ENCODE measurements at places on chromosomes 16 and 17.

DNA sequence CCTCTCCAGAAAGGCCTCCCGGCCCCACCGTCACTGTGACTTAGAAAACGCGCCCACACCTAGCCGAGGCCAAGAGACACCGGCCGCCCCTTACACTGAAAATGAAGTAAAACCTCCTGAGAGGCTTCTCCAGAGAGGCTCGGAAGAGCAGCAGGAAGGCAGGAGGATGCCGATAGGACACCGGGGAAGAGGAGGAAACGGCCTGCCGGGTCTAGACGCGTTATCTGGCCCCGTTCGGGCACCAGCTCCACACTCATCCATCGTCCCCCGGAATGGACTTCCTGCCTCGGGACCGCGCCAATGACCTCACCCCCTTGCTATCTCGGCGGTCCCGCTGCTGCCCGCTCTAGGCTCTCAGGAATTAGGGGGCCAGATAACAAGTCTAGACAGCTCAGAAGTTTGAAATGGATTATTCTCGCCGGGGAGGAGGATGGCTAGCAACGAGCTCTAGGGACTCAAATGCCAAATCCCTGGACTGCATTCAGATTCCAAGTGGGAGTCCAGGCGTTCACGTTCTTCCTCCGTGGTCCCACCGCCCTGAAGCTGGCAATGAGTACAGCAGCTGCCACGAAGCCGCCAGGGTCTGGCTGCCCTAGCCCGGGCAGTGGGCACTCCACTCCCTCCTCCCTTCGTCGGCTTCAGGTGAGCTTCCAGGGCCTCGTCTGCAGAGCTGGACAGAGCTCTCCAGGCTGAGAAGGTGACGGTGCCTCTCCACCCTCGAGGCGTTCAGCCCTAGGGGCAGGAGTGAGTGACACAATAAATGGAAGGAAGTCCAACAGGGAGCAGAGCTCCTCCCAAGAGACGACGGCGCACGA is 350.9 kb downstream of the FOXL1 start:
- DNase-seq, result peak; percentile 43

GRCh38 chr17:42683407-42684034 is 1.2 kb downstream of the CNTNAP1 start:
- DNase-seq, result peak; percentile 67

DNA sequence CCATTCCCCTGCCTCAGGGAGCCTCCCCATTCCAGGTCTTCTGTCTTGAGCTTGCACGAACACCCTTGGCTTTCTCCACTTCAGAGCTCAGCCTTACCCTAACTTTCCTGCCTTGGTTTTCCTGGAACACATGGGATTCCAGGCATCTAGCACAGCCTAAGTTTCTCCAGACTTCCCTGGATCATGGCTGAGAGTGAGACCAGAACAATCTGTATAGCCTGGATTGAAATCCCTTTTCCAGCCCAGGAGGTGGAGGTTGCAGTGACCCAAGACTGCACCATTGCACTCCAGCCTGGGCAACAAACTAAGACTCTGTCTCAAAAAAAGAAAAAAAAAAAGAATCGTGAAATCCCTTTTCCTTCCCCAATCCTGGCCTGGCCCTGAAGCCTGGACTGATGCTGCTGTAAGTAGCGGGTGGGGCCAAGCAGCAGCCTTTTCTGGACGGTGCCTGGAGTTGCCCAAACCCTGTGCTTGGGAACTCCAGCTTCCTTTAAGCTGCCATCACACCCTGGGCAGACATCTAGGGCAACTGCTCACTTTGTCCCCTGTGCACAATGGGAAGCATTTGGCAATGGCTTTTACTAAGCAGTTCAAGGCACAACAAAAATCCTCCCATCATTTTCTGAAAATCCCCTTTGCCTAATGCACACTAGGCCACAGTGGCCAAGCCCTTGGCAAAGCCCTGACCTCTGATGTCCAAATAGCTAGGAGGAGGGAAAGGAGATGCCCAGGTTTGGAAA is 12.0 kb upstream of the SLC16A5 start:
- DNase-seq, result no peak

GRCh38 chr17:78484271-78485246 is 92.6 kb downstream of the DNAH17 start:
- peak; percentile 84 for DNase-seq

GRCh38 chr17:16814439-16814838 is 124.4 kb downstream of the CCDC144A start:
- no peak for DNase-seq

DNA sequence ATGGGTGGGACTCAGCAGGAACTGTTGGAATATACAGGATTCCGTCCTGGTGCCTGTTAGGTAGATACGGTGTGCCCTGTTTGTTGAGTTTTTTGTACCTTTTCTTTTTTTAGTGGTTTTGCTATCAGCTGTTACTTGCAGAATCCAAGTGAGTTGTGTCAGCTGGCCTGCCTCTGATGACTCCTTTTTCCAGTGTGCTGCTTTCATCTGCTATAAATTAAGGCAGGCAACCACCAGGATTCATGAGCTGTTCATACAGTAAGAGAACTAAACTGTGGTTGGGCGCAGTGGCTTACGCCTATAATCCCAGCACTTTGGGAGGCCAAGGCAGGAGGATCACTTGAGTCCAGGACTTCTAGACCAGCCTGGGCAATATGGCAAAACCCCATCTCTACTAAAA is 79.9 kb downstream of the WNT3 start:
- no peak for DNase-seq

DNA sequence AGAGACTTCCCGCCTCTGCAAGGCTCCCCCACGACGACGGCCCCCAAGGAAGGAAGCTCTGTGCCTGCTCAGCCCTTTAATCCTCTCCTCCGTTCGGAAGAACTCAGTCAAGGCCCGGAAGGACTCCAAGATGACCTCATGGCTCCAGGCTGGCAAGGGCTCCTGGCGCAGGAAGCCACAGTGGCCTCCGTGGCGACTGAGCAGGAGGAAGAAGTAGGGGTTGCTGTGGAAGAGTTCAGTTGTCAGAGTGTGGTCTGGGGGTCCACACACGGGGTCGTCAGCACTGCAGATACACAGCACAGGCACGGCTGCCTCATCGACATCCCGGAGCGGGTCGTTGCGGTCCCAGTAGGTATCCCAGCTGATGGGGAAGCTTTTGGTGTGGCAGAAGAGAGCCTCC is 4.2 kb downstream of the ABHD15 start:
- DNase-seq, result no peak

- DNase-seq, result no peak
Observed at GRCh38 chr16:23876256-23876896, 40.6 kb downstream of the PRKCB start.

DNA sequence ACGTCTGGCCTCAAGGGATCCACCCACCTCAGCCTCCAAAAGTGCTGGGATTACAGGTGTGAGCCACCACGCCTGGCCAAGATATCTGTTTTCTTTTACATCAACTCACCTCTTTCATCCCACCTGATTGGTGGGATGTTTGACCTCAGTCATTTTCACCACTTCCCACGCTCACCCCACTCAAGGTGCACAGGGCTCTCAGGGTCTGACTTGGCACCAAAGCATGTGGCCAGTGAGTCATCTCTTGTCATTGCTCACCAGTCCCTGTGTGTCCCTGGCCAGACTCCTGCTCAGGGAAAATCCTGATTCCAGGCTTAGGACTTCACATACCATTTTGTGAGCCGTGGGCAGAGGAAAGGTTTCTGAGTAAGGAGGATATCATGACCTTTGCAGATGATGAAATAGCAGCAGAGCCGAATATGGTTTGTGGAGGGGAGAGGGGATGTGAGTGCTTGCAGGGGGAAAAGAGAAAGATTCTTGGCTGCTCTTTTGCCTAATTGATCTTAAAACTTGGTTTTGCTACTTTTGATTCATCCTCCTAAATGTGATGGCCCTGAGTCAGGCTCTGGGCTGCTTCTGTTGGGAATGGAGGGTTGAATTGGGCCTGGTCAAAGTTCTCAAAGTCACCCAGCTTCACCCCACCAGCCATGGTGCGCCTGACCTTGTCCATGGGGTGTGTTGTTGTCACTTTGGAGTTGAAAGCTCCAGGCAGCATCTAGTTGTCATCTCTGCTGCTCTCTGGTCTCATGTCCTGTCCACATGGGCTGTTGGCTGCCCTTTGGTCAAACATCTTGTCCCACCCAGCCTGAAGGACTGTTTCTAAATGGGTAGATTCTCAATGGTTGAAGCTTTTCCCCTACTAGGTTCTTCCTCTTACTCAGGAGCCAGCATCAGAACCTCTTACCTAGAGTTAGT is 6.0 kb upstream of the KCNH6 start:
- peak; percentile 67 for DNase-seq

DNA sequence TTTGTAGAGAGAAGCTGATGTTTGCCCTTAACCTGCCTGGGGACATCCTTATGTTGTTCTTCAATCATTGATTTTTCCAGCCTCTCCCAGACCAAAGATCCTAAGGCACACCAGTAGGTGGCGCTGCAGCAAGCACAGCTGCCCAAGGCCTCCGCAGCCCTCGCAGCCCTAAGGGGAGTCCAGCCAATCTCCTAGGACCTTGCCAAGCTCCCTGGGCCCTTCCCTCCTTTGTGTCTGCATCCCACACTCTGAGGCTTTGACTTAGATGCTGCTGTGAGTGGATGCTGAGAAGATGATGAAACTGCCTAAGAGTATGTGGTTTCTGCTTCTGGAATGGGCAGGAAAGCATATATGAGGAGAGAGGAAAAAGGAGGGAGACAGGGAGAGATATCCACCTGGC is 47.1 kb downstream of the SPACA3 start:
- DNase-seq, result no peak

DNA sequence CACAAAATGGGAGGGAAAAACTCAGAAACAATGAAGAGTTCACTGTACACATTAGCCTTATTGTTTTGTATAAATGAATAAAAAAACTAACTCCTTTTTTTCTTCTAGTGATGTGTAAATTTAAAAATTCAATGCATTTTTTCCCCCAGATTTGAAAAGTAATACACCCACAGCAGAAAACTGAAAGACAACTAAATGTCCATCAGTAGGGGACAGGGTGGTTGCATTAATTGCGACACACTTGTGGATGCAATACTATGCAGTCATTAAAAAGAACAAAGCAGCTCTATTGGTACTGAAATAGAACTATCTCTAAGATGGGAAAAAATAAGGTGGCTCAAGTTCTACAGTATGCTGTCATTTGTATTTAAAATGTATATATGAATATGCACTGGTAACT is 13.7 kb upstream of the WIPI1 start:
- no peak for DNase-seq

- no peak for DNase-seq
Observed at GRCh38 chr17:16439811-16440351, 24.5 kb downstream of the TRPV2 start.

DNA sequence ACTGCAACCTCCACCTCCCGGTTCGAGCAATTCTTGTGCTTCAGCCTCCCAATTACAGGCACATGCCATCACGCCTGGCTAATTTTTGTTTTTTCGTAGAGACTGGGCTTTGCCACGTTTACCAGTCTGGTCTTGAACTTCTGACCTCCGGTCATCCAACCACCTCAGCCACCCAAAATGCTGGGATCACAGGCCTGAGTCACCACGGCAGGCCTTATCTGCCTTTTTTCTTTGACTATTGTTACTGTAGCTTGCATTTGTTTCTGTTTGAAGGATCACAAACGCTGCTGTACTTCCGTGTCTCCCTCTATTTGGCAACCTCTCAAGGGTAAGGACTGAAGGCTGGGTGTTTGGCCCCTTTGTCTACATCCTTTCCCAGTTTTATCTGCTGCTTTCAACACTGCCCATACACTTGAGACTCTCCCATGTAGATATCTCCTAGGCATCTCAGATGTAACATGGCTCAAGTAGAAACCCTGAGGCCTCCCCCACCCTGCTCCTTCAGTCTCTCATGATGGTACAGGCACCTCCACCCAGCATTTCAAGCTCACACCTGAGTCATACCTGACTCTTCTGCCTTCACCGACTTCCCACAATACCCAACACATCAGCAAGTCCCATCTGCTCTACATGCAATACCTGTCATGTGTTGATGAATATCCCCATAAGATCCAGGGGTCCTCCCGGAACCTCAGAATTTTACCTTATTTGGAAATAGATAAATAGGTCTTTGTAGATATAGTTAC is 219.0 kb downstream of the CPPED1 start:
- peak; percentile 30 for DNase-seq

DNA sequence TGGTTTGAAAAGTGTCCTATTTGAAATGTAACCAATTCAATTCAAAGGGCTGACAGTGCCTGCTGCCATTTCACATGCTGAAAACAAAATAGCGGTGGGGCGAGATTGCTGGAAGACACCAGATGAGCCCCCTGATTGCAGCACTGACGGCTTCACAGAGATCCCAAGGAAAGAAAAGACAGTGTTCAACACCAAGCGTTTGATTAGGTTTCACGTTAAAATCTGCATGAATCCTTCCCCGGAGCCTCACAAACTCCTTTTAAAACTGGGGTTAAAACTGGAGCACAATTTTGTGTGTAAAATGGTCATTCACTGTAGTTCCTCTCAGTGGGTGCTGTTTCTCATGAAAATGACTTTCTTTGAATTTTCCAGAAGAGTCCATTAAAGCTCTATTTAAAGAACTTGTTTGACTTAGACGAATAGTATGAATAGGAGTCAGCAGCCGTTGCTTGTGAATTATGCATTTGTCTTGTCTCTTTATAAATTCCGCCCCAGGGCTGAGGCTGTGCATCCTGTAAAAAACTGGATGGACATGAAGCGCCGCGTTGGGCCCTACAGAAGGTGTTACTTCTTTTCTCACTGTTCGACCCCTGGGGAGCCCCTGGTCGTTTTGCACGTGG is 8.8 kb downstream of the MLYCD start:
- no peak for DNase-seq

GRCh38 chr17:4806456-4806776 is 536 bp upstream of the PLD2 start:
- no peak for DNase-seq

DNA sequence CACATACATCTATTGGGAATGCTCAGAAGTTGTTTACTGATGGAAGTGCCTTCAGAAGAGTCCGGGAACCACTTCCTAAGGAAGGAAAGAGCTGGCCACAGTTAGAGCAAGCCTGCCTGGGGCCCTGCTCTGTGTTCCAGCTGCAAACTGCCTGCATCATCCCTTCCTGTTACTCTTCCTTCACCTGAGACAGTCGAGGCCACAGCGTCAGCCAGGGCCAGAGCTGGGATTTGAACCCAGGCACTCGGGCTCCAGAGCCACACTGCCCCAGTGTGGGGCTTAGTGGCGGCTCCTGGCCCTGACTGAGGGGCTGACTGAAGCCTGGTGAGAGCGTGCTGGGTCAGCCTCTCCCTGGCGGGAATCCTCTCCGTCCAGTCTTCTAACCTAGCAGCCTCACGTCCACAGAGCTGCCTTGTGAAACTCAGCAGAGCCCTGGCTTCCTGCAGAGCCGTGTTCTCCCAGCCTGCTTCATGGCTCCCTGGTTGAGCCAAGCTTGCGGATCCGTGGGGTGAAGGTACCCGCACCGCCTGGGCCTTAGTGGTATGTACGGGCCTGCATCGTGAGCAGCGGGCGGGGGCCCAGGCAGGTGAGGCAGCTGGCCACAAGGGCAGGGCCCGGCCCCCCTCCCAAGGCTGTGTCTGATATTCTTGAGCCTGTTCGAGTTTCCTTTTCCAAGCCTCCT is 4.6 kb upstream of the C17orf99 start:
- DNase-seq, result no peak

- no peak for DNase-seq
Observed at GRCh38 chr16:14445937-14446715, 183.9 kb downstream of the PARN start.

GRCh38 chr17:64326030-64326419 is 63.0 kb upstream of the TEX2 start:
- DNase-seq, result no peak

- no peak for DNase-seq
Observed at GRCh38 chr17:51245535-51245934, 14.3 kb downstream of the MBTD1 start.

GRCh38 chr16:745739-746138 is 4.9 kb upstream of the CIAO3 start:
- no peak for DNase-seq

- no peak for DNase-seq
Observed at GRCh38 chr17:16950488-16950887, 21.4 kb downstream of the TNFRSF13B start.

Data from activated effector memory CD4-positive, alpha-beta T cell treated with anti-CD3 and anti-CD28 coated beads, Interleukin-2, amount 50 U/mL, for 16 hours (primary cell).